ENCODE measurements at places on chromosomes 4 and X. TPM values are rescaled to one million over a fixed set of nuclear protein-coding genes. Genes with fewer than 3 reads are reported as not detected.

The MTTP gene
- 0.74 TPM for total RNA-seq

The ALG13 gene
- total RNA-seq: 43.7 TPM

The TEX13D gene
- total RNA-seq: not detected

The POU3F4 gene
- total RNA-seq: not detected

DNA sequence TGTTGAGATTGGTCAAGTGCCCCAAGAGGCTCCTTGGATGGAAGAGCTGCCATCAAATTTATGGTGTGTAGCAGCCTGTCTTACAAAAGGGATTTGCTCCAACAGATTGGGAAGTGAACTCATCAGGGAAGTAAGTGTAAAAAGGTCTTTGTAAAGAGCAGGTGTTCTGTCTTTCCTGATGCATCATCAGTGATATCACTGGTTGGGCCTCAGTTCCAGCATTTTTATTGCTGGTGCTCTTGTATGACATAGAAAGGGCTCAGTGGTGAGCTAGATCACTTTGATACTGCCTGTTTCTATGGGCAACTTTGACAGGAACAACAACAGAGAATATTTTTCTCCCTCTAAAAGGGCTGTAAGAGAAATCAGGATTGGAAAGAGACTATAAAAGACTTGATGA is 8.7 kb upstream of the GABRE start:
- no peak for DNase-seq

The DCAF12L1 gene
- total RNA-seq: not detected

- DNase-seq: no peak
These were observed 36.2 kb downstream of the ARHGAP10 start for GRCh38 chr4:147768113-147768512.

GRCh38 chrX:55201930-55202579 is 18.1 kb upstream of the PAGE5 start:
- DNase-seq: no peak

DNA sequence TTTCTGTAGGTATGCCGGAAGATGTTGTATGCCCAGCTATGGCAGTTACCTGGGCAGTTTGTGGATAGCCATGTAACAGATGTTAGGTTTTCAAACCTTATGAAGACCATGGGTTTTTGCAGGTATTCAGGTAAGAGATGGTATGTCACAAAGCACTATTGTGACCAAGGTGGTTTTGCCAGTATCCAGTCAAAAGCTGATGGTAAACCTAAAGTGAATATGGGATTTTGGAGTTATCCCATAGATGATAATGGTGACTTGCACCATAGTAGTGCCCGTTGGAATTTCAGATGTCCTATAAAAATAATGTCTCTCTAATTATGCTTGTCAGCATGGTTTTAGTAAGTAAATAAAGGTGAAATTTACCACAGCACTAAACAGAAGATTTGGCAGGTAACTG is at the start of gene ATXN3L:
TSS of gene ATXN3L (minus strand) at position 101 of the 400 bp plus-strand sequence. CDS start 119 bp downstream, outside the sequence.
- DNase-seq: no peak

DNA sequence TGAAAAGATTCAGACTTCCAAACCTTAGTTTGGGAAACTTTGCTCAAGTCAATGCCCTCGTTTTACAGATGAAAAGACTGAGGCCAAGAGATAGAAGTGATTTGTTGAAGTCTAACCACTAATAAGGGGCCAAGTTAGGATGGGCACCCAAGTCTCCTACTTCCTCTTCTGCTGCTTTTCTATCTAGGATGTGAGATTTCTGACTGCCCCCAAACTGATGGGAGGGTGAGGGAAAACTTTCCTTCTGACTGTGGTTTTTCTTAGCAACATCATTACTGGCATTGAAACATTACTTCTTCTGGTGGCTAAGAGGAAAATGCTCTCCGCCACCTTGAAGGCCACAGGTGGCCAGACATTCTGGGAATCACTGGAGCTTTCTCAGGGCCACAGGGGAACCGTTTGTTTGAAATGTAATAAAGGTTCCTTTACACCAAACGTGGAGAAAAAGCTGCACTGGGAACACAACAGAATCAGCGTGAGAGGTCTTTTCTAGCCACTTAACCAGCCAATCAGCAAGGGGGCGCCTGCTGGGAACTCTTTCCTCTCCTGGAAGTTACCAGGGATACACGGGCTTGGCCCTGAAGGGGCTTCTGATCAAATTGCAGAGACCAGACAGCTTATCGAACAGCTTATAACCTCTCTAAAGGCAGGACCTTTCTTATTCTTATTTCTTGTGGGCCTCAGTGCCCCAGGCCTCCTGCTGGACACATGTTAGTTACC is 115.9 kb upstream of the TEX13D start:
- DNase-seq: no peak

- DNase-seq: no peak
These were observed 11.7 kb upstream of the PTPN13 start for GRCh38 chr4:86582410-86582809.
